Esophagus squamous epithelium (tissue), 5 donors: ENCODE measurements at places on chromosomes 5 and 9.

DNA sequence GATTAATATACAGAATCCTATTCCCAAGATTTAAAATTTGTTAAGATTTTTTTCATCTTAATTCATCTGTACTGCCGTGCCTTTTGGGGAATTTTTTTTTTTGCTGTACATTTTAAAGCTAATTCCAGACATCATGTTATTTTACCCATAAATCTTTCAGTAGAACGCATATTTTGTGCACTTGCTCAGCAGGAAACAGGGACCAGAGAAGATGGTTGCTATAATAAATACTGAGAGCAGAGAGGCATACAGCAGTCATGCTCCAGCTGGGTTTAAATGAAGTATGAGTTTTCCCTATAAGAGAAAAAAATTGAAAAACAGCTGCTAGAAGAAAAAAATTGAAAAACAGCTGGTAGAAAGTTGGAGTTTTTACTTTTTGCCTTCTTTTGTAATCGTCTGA lies 196.9 kb upstream of the PUM3 start:
- no peak for DNase-seq

DNA sequence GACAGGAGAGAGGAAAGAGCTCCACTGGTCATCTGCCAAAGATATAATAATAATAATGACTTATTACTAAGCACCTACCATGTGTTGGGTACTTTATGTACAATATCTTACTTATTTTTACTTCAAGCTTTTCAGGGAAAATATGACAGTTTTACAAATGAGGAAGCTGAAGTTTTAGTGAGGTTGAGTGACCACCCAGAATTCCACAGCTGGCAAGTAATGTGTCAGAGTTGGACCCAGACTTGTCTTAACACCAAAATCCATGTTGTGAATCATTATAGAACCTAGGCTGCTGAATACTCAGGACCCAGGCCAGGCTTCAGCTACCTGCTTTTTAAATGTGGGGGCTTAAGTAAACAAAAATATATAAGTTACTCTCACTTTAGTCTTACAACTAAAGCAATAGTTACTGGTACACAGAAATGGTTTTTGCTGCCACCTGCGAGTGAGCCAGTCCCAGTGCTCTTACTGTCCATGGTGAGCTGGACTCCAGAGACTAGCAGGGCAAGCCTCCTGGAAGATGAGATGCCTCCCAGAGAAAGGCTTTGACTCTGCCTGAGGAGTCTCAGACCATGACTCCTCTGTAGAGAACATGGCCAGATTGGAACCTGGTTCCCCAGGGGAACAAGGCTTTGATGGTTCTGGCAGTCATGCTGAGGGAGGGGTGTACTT lies 29.9 kb downstream of the RUSC2 start:
- DNase-seq, result no peak

DNA sequence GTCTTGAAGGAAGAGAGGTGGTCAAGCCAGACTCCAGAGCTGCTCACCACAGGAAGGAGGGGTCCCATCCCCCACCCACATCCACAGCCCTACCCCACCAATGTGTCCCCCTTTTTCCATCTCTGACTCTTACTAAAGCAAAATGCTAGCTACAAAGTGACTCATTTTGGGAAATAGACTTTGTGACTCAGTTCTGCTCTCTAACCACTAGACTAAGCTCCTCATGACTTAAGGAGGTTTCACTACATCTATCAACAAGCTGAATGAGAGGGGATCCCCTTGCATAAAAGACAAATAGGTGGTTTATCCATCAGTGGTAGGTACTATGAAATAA lies 35.1 kb upstream of the ADRB2 start:
- no peak for DNase-seq

DNA sequence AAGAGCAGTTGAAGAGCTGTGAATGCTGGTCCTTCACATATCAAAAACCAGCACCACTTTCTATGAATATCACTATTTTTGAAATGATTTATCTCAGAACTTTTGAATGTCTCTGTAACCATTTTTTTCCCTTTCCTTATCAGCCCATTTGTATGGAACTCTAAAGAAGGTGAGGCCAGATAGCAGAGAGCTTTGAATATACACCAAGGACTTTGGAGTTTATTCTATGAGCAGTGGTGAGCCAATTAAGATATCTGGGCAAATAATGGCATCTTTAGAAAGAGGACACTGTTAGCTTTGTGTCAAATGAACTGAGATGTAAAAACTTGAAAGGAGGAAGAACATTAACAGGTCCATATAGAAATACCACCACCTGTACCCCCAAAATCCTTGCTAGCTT lies 22.0 kb downstream of the KCTD16 start:
- no peak for DNase-seq

GRCh38 chr9:121576281-121577075 lies 75.0 kb upstream of the DAB2IP start:
- DNase-seq, result no peak

DNA sequence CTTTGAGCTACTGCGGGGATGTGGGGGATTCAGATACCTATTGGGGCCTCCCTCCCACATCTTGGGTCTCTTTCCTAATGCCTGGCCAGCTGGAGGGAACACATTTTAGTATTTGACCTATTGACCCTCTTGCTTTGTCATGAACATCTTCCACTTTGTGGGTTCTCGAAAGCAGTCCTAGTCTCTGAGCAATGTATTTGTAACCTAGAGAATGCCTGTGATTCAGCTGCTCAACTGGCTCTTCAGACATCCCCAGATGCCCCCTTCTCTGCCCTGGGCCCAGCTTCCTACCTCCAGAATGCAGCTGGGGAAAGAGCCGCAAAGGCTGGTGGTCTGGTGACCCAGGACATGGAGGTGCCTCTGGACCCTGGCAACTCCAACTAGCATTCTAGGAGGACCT lies 32.2 kb downstream of the APTX start:
- no peak for DNase-seq

DNA sequence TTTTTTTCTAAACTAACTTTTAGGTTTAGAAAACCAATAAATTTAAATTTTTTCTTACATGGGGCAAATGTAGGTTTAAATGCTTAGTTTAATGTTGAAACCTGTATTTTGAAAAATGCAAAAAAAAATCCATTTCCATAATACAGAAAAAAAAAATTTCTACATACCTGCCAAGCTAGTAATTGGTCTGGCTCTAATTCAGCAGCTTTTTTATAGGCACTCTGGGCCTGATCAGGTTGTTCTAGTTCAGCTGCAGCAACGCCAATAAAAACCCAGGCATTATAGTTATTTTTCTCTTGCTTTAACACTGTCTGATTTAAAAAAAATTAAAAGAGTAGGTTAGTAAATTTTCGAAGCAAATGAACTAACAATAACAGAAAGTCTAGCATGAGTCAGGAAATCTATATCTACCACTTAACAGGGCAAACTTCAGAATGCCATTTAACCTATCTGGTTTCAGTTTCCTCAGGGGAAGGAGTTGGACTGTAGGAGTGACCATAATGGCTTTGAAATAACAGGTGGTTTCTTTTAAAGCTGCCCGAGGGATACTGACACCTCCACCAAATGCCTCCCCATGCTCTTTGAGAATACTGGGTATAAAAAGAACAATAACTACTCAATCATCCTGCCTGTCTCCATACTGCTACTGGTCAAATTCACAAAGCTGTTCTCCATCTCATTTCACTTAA lies 11.6 kb downstream of the SKIC3 start:
- DNase-seq, result no peak
